ENCODE measurements at places on chromosomes 3 and 15.

DNA sequence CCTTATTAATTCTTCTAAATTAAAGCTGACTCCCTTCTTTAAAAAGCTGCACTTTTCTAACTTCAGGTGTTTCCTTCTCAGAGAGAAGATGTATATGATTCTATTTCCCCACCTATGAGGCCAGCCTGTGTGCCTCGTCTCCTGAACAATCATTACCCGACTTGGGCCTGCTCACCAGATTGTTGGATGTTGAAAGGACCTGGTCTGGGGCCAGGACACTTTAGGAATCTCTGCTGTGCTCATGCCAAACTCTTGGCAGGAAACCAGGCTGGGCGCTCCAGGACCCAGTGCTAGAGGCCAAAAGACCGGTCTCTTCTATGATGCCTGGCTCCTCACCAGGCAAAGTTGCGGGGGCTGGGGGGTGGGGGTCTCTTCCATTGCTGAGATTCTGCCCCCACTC, 16.9 kb upstream of the LRRC31 start:
- no peak for DNase-seq

GRCh38 chr15:36177590-36178302, 401.7 kb upstream of the CDIN1 start:
- no peak for DNase-seq

- DNase-seq, result no peak
Observed at GRCh38 chr15:72983801-72984545, 68.3 kb upstream of the NEO1 start.

- no peak for DNase-seq
Observed at GRCh38 chr3:120907659-120908029, 361 bp upstream of the STXBP5L start.

- DNase-seq, result no peak
Observed at GRCh38 chr15:46815765-46816164, 901.5 kb upstream of the SEMA6D start.

DNA sequence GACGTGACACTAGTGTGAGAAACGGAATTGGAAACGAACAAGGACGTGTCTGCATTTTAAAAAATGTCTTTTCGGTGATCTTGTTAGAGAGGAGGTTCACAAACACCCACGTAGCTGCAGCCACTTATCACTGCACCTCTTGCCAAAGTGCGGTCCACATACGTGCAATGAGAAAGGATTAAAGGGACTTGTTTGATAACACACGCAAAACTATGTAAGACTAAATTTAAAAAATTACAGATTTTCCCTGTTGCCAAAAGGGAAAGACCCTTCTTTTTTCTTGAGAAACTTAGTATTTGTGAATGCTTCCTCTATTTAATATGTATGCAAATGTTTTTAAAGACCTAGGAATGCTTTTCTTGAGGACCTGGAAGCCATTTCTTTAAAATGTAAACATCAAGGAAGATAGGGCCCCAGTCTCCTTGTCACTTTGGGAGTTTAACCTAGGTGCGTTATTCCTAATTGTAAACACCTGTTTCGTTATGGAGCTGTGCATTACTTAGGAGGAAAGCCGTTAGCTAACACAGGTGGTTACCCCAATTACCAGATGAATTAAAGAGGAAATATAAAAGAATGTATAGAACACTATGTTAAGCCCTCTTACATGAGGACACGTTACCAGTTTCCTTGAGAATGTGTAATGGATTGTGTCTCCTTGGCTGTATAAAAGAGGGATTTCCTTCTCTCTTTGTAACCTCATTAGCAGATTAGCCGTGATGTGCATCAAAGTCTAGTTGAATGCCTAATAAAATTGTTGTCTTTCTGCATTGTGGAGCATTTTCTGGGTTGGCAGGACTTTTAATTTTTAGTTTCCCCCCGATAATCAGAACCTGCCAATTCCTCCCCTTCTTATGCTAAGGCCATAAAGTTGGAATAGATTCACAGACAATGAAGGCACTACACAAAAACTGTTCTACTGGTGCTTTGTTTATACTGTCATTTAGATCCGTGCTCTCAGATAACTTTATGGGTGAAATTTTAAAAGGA, 1.0 kb downstream of the LEKR1 start:
- no peak for DNase-seq

DNA sequence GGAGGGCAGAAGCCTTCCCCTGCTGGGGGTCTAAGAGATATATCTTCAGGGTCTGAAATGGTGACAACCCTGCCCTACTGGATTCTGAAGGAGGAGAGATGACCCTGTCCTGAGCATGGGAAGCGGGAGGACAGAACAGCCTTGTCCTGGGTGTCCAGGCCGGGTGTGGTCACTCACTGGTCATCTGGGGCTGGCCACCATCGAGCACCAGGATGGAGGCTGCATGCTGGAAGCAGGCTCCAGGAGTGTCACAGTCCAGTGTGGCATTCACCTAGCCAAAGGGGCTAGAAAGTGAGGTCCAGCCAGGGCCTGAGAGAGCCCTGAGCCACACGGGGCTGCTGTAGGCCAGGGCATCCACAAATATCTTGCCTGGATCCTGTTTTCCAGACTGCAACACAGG, 5.2 kb downstream of the CDHR4 start:
- no peak for DNase-seq

DNA sequence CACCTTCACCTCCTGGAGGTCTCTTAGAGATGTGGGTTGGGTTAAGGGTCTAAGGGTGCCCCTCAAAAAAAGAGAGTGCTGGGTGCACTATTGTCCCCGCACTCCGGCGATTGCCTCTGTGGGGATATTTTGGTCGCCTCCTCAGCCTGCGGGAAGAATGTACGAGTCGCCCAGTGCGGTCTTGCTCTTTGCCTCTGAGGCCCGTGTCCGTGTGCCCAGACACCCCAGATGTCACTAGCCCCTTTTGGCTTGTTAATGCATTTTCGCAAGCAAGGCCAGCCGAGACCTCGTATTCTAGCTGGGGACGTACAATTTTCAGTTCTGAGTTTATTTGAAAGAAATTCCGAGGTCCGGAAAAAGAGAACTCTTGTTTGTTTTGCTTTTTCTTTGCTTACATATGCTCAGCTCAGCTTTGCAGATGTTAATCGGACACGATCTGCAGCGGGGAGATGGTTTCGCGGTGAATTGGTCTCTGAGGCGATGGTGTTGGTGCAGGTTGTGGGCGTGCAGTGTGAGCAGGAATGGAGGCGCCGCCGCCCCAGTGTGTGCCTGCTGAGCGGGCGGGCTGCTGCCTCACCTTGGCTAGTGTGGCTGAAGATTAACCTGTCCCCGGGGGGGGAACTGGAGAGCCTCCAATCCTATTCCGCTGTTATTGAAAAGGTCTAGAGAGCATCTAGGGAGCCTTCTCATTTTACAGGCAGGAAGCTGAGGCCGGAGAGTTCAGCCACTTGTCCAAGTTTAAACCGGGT, 1.4 kb downstream of the ST6GAL1 start:
- DNase-seq, result peak; percentile 54

DNA sequence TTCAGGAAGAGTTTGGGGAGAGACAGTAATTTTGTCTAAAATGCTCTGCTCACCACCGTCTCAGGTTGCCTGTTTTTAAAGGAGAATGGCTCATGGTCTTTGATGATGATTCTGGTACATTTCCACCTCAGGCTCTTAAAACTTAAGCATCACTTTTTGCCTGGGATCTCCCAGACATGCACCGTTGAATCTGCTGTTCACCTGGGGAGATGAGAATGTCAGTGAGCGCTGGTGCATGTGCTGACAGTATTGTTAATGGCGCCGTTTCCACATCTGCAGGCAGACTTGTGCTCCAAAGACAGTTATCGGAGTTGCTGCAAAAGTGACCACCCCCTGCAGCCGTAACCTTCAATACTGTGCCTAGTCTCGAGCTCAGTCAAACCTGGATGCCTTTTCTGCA, 219.0 kb upstream of the TPM1 start:
- DNase-seq, result no peak

- no peak for DNase-seq
Observed at GRCh38 chr15:90647326-90647725, 69.8 kb upstream of the BLM start.

DNA sequence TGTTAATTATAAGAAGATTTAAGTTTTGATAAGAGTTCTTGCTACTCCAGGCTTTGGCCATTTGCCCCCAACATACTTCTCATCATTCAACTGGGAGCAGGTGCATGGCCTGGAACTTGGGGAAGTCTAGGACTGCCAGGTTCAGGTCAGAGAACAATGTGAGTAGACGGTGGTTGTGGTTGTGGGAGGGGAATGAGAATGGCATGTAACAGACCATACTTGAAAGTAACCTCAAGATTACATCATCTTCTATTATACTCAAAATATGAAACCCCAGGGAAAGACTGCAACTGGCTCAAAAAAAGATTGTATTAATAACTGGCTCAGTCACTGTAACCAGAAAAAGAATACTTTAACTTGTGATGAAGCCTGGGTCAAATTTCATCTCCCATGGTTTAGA, 364.9 kb upstream of the DPPA4 start:
- DNase-seq, result no peak

DNA sequence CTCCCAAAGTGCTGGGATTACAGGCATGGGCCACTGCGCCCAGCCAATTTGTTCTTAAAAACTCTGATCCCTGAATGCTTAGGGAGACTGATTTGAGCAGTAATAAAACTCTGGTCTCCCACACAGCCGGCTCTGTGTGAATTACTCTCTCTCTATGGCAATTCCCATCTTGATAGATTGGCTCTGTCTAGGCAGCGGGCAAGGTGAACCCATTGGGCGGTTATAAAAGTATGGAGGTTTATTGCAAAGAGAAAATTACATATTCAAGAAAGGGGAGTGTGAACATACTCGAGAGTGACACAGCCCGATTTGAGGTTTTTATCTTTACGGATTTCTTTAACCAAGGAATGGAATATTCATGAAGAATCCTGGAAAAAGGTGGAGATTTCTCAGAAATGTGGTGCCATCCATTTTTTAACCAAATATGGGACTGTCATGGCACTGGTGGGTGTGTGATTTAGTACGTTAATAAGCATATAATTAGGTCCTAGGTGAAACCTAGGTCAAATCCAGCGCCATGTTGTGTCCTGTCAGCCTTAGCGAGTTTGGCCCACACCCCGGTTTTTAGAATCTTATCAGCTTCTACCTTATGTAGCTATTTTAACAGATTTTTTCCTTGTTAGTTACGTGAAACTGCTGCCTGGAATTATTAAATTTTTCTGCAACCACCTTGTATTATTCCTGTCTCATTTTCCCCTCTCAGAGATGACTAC, 7.2 kb upstream of the GMPS start:
- no peak for DNase-seq

GRCh38 chr3:100033903-100034471, 80.3 kb downstream of the FILIP1L start:
- DNase-seq, result no peak

DNA sequence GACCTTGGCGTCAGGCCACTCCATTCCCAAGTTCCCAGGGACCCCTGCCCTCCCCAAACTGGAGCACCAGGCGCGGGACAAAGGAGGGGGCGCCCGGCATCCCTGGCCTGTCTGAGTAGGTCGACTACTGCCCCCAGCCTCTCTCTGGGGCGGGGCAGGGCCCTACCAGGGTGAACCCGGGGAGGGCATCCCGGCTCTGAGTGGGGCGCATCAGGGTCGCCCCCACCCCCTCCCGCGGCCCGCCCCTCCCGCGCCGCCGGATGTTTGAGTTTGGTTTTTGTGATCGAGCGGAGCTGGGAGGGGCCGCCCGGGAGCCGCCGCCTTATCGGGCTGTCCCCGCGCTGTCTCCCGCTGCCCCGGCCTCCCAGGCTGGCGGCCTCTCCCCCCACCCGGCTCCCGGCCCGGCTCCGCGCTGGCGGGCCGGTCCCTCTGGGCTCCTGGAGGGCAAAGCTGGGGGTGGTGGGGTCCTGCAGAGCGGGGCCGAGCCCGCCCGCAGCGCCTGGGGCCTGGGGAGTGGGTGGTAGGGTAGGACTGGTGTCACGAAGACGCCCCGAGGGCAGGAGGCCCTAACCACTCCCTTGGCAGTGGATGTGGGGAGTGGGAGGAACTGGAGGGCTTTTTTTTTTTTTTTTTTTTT, 47.2 kb upstream of the SMAD6 start:
- no peak for DNase-seq

DNA sequence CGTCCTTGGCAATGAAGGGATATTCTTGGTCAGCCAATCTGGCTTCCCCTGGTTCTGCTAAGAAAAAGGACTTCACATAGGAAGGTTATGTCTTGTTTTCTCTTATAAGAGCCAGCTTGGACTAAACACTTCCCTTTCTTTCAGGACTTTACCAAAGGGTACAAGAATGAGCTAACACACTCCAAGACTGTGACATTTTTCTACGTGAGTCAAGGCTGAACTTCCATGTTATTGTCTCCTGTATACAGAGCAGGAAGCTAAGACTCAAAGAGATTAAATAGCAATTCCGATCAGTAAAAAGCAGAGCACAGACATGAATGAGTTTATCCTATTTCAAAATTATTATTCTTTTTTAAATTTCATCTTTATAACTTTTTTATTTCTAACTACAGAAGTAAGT, 63.3 kb upstream of the STT3B start:
- DNase-seq, result no peak

- no peak for DNase-seq
Observed at GRCh38 chr3:175316799-175317198, 457.7 kb downstream of the NAALADL2 start.

DNA sequence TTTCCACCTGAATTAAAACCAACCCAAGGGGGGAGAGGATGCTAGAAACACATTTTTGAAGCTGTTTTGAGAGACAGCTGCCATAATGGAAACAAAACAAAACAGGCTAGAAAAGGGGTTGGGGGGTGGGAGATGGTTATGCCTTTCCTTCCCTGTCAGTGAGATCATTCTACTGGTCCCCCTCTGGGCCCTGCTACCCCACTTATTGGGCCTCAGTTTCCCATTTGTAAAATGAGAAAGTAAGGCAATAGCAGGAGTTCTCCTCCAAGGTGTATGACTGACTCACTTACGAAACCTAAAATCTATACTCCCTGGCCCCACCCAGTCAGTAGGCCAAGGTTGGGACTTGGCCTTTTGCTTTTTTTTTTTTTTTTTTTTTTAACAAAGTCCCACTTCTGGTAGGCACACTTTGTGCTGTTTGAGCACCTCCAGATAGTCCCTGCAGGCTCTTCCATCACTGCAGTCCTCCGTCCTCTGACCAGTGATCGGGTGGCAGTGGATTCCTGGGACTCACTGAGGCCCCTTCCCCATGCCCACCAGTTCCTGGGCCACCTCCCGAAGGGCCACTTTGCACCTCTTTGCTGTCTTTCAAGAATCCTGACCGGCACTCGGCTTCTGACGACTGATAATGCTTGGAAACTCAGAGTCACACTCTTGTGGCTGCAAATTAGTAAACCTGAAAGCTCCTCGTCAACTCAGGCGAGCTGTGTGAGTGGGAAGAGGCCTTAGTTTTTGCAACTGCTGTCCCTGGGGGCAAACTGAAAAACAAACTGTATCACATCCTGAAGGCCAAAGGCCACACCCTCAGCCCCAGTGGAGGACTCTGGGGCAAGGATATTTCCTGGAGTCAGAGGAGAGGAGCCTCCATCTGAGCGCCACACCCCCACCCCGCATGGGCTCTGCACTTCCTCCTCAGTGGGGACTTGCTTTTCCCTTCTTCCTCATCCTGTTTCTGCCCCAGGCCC, 6.7 kb upstream of the PSTPIP1 start:
- no peak for DNase-seq
